Astrocyte (in vitro differentiated cells and primary cell): ENCODE measurements at places on chromosomes 16 and 17. TPM values are rescaled to one million over a fixed set of nuclear protein-coding genes. Genes with fewer than 3 reads are reported as not detected.

- DNase-seq: no peak
These were observed 51.6 kb upstream of the CORO6 start for GRCh38 chr17:29674281-29674680.

GRCh38 chr17:8736362-8736761 lies 8.3 kb downstream of the CCDC42 start:
- no peak for DNase-seq

GRCh38 chr16:4813251-4814003 lies 11.0 kb upstream of the ROGDI start:
- DNase-seq: no peak

GRCh38 chr16:62224646-62225209 lies 188.5 kb upstream of the CDH8 start:
- no peak for DNase-seq

DNA sequence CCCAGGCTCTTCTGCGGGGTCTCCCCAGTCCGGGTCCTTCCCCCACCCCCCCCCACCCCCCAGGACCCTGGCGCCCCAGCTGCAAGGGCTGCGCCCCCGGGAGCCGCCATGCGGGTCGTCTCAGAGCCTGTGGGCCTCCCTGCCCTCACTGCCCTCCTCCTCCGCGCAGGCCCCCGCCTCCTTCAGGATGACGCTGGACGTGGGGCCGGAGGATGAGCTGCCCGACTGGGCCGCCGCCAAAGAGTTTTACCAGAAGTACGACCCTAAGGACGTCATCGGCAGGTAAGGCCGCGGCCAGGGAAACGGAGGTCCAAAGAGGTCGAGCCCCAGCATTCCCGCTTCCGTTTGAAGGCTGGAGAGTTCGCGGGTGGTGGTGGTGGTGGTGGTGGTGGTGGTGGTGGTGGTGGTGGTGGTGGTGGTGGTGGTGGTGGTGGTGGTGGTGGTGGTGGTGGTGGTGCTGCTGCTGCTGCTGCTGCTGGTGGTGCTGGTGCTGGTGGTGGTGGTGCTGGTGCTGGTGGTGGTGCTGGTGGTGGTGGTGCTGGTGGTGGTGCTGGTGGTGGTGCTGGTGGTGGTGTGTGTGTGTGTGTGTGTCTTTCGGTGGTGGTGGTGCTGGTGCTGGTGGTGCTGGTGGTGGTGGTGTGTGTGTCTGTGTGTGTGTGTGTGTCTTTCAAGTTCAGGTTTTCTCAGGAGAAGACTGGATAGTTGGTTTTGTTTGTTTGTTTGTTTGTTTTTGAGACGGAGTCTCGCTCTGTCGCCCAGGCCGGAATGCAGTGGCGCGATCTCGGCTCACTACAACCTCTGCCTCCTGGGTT lies 615 bp downstream of the PHKG2 start:
- DNase-seq: peak; percentile 12

DNA sequence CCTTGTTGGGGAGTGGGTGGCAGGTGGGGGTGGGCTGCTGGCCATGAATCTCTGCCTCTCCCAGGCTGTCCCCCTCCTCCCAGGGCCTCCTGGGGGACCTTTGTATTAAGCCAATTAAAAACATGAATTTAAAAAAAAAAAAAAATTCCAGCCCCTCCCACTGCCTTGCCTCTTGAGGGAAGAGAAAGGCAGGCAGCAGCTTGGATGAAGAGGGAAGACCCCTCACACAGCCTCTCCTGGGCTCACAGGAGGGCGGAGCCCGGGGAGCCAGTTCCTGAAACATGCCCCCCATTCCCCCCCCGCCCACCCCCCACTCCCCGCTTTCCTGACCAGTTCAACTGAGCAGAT lies 1.8 kb upstream of the TCAP start:
- DNase-seq: no peak

- DNase-seq: no peak
These were observed 206.0 kb downstream of the CYB561 start for GRCh38 chr17:63240106-63240505.

GRCh38 chr16:23500212-23500861 lies 10.0 kb downstream of the GGA2 start:
- DNase-seq: no peak

DNA sequence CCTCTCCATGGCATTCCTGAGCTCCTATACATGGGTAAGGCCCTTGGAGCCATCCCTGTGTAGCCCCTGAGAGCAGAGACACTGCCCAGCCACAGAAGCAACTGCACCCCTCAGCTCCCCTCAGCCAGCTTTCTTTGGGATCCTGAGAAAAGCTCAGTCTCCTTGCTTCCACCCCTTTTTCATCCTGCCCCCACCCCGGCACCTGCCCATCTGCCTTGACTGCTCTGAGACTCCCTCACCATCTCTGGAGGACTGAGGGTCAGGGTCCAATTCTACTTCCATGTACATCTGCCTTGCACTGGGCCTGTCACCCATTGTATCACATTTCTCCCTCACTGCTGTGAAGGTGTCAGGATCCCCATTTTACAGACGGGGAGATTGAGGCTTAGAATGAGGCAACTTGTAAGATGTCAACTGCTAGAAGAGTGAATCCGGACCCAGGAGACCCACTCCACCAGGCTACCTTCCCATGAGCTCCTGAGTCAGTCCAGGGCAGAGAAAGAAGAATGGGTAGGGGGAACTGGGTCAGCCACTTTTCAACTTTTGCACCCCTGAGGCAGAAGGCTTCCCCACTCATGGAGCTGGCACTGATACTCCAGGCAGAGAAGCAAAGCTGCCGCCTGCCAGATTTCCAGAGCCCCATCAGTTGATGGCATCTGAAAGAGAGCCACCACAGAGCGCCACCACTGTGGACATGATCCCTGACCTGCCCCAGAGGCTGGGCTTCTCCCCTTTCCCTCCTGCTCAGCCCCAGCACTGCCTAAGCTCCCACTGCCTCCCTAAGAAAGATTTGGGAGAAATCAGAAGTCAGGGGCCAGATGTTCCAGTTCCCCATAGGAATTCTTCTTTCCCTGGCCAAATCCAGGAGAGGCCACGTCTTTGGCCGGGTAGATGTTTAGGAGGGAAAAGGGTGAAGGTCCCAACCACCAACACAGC lies 135.4 kb downstream of the TMEM132E start:
- DNase-seq: no peak

GRCh38 chr17:50800196-50800700 lies 32.9 kb upstream of the ANKRD40CL start:
- no peak for DNase-seq

DNA sequence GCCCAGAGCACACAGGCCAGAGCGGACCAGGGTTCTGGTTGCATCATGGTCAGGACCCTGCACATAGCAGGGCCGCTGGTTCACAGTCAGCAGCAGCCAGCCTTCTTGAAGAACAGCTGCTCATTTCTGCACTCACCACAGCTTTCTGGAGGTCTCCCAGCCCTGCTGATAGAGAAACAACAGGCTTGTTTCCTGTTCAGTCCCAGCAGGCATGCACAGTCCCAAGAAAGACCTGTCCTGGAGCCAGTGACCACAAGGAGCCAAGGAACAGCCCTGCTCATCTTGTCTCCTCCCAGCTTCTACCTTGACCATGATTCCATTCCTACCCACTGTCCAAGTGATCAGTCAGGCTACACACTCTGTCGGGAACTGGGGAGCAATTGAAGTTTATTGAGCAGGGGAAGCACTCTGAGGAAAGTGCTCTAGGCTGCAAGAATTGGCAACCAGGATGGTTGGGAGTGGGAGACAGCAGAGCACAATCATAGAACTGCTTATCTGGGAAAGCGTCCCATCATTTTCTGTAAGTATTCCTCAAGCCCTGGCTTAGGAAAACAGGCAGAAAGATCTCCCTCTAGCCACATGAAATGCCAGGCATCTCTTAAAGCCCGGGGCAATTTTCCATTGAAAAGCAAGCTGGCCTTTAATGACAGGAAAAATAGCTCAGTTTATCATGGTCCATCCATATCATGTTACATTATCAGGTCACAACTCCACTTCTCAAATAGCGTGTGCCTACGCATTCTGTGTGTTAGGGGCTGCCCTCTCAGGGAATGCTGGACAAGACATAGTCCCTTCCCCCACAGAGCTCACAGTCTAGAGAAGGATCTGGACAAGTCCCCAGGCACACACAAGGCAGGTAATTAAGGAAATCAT lies 155.4 kb upstream of the FOXF1 start:
- DNase-seq: peak; percentile 84

MT2A gene
- 84.2 and 112 TPM in 2 replicates for total RNA-seq

ENPP7 gene
- not detected in 2 replicates for total RNA-seq

MYL11 gene
- total RNA-seq: not detected in 2 replicates

LRRC46 gene
- 0.30 and 0.62 TPM in 2 replicates for total RNA-seq

MMP28 gene
- 1.2 and 2.6 TPM in 2 replicates for total RNA-seq

SLC5A10 gene
- 0.14 TPM in 1 of 2 replicates, not detected in the other for total RNA-seq

MFSD6L gene
- 0.12 TPM in 1 of 2 replicates, not detected in the other for total RNA-seq

CHST6 gene
- 2.5 and 3.4 TPM in 2 replicates for total RNA-seq

CCL4L2 gene
- 48.9 TPM in 2 replicates for total RNA-seq

FOXL1 gene
- 6.1 and 8.1 TPM in 2 replicates for total RNA-seq

MYO15B gene
- 3.5 and 6.2 TPM in 2 replicates for total RNA-seq

ATP2A3 gene
- total RNA-seq: 1.5 and 1.8 TPM in 2 replicates
